CD4-positive, alpha-beta T cell treated with Interferon gamma for 1 hour (primary cell): ENCODE measurements at places on chromosomes 16 and 17.

DNA sequence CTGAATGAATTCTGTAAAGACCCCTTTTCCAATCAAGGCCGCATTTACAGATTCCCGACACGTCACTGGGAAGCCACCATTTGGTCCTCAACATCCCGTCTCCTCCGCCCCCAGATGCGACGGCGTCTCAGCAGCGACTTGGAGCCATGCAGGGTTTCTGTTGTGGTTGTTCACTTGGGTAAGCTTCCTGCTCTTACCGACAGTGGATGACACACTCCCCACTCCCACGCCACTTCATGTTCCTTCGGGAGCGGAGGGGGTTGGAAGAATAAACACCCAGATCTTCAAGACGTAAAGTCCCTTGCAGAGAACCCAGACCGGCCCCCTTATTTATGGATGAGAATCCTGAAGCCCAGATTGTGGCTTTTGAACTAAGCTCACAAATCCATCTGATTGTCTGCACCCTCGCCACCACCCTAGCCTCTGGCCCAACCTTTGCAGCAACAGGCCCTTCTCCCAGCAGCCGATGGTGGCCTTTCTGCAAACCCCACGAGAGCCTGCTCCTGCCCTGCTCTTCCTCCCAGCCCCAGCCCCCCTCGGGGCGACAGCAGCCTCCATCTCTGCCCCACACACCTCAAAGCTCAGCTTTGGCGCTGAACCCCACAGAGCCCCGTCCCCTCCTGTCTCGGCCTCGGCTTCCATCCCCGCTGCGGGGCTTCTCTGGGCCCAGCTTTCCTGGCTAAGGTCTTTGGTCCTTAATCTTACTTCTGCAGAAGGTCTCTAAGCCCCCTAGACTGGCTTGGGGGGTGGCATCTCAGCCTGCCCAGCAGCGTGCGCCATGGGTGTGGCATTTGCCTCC lies 19.0 kb upstream of the OSGIN1 start:
- no peak for DNase-seq

GRCh38 chr17:50210240-50211225 lies 9.1 kb upstream of the COL1A1 start:
- no peak for DNase-seq

DNA sequence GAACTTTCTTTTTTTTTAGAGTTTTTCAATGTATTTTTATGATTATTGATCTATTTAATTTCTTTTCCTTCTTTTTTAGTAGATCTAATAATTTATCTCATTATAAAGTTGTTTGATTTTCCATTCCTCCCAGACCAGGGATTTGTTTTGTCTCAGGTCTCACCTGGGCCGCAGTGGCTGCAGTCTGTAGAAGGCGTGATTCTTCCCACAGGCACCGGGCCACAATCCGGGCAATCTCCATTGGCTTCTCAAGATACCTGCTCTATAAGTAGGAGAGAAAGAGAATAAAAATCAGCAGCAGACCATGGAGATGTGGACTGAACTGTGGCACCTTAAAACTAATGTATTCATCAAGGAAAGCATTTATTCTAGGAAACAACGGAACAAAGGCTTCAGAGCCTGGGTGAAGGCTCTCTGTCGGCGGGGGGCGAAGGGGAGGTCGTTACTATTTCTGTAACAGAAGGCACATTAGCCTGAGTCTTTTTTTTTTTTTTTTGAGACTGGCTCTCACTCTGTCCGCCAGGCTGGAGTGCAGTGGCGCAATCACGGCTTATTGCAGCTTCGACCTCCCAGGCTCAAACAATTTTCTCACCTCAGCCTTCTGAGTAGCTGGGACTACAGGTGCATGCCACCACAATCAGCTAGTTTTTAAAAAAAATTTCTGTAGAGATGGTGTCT lies 42.7 kb downstream of the STAT3 start:
- DNase-seq, result no peak

GRCh38 chr16:86355951-86356350 lies 154.4 kb upstream of the FOXF1 start:
- no peak for DNase-seq
